ENCODE measurements at places on chromosomes 12 and 14.

GRCh38 chr14:95464514-95464913, 51.9 kb downstream of the SYNE3 start:
- H3K27ac ChIP-seq, result peak overlapping the region; percentile 72
- H3K36me3 ChIP-seq, result peaks cover 43% of the 10 kb centered on the region
- no peaks in the 10 kb centered on the region for H3K27me3 ChIP-seq
- H3K4me3 ChIP-seq, result no peak overlapping the region
- no peak for DNase-seq
- peaks cover 69% of the 10 kb centered on the region for H3K4me1 ChIP-seq

DNA sequence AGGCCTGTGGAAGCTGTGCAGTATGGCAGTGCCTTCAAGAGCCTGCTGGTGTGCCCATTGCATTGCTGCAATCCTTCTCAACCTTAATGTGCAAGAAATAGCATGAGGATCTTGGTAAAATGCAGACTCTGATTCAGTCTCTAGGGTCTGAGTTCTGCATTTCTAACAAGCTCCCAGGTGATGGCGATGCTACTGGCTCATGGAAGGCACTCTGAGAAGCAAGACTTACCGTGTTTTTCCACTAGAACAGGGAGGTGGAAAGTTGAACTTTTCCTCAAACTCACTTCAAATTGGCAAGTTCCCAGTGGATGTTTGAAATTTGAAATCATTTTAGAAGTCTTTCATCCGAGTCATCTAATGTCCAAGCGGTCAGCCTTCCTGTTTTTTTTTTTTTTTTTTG, 55.5 kb downstream of the MYRFL start:
- peaks cover 6% of the 10 kb centered on the region for H3K4me1 ChIP-seq
- H3K36me3 ChIP-seq, result no peaks in the 10 kb centered on the region
- no peak overlapping the region for H3K4me3 ChIP-seq
- DNase-seq, result no peak
- no peak overlapping the region for H3K27ac ChIP-seq
- H3K27me3 ChIP-seq, result peaks cover 17% of the 10 kb centered on the region

GRCh38 chr14:102819176-102819628, 42.0 kb downstream of the TRAF3 start:
- peak; percentile 91 for DNase-seq
- H3K27ac ChIP-seq, result peak overlapping the region; percentile 94
- H3K4me1 ChIP-seq, result peaks cover 87% of the 10 kb centered on the region
- H3K4me3 ChIP-seq, result peak overlapping the region; percentile 61
- peaks cover 49% of the 10 kb centered on the region for H3K36me3 ChIP-seq

GRCh38 chr12:34606749-34607519, 584.6 kb downstream of the ALG10 start:
- H3K4me3 ChIP-seq, result no peak overlapping the region
- no peak overlapping the region for H3K27ac ChIP-seq
- no peaks in the 10 kb centered on the region for H3K4me1 ChIP-seq
- no peaks in the 10 kb centered on the region for H3K27me3 ChIP-seq
- no peaks in the 10 kb centered on the region for H3K36me3 ChIP-seq

DNA sequence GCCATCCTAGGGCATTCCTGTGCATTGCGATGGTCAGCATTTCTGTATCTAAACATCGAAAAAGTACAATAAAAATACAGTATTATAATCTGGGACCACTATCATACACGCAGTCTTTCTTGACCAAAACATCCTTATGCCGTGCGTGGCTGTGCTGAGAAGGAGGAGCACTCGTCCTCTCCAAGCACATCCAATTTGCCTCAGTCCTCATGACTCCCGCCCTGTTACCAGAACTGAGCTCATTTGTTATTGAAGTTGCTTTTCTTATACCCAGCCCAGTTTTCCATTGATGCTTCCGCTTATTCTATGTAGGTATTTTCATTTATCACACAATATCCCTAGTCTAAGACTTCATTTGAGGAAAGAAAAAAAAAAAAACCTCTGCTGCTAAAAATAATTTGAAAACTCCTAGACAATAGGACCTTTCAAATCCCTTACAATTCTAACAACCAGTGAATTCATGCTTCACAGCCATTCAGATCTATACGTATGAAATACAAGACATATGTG, 236.9 kb upstream of the PLEKHG7 start:
- no peaks in the 10 kb centered on the region for H3K36me3 ChIP-seq
- no peak for DNase-seq
- no peak overlapping the region for H3K4me3 ChIP-seq
- H3K27me3 ChIP-seq, result no peaks in the 10 kb centered on the region
- peaks cover 59% of the 10 kb centered on the region for H3K4me1 ChIP-seq

DNA sequence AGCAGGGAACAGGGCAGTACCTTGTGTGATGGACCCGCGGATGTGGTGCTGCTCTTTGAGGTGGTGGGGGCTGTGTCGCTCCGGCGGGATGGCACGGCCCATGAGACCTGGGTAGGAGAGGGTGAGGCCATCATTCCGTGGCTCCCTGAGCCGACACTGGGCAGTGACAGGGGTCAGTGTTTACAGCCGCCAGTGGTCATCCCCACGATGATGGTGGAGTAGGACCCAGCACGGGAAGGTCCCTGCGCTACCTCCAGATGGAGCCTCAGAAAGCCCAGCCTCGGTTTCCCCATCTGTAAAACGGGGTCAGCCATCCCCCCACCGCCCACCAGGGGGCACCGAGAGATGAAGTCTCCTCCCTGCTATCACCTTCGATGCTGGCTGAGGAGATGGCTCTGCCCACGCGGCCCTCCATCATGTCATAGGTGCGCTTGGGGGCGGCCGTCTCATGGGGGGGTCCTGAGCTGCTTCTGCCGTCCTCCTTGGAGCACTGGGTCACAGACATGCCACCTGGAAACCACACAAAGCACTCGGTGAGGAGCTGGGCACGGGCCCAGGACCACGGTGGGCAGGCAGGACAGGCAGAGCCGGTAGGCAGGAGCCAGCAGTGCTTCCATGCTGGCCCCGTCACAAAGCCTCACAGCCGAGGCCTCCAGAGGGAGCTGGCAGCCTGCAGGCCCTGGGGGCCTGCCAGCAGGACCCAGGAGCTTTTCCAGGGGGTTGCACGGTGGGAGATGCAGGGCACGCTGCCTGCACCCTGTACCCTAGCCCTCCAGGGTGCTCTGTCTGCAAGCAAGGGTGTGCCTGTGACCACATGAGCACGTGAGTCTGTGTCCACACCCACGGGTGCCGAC, 53.1 kb downstream of the RFLNA start:
- H3K36me3 ChIP-seq, result peaks cover 26% of the 10 kb centered on the region
- DNase-seq, result peak; percentile 49
- no peaks in the 10 kb centered on the region for H3K27me3 ChIP-seq
- no peak overlapping the region for H3K27ac ChIP-seq
- no peaks in the 10 kb centered on the region for H3K4me1 ChIP-seq

- H3K27me3 ChIP-seq, result no peaks in the 10 kb centered on the region
- H3K36me3 ChIP-seq, result peaks cover 2% of the 10 kb centered on the region
- peak overlapping the region; percentile 42 for H3K27ac ChIP-seq
- DNase-seq, result no peak
Observed at GRCh38 chr14:55401751-55402150, 9.9 kb downstream of the ATG14 start.

- no peak overlapping the region for H3K4me3 ChIP-seq
- peaks cover 21% of the 10 kb centered on the region for H3K4me1 ChIP-seq
- no peaks in the 10 kb centered on the region for H3K36me3 ChIP-seq
- no peak overlapping the region for H3K27ac ChIP-seq
Observed at GRCh38 chr14:106875503-106875902, 1349.1 kb downstream of the TMEM121 start.

GRCh38 chr14:87430214-87430613, 562.8 kb downstream of the GALC start:
- no peaks in the 10 kb centered on the region for H3K36me3 ChIP-seq
- H3K27ac ChIP-seq, result no peak overlapping the region
- no peak for DNase-seq

- no peaks in the 10 kb centered on the region for H3K36me3 ChIP-seq
- DNase-seq, result no peak
- no peak overlapping the region for H3K27ac ChIP-seq
- H3K27me3 ChIP-seq, result no peaks in the 10 kb centered on the region
Observed at GRCh38 chr12:2306735-2307134, 253.9 kb downstream of the CACNA1C start.

DNA sequence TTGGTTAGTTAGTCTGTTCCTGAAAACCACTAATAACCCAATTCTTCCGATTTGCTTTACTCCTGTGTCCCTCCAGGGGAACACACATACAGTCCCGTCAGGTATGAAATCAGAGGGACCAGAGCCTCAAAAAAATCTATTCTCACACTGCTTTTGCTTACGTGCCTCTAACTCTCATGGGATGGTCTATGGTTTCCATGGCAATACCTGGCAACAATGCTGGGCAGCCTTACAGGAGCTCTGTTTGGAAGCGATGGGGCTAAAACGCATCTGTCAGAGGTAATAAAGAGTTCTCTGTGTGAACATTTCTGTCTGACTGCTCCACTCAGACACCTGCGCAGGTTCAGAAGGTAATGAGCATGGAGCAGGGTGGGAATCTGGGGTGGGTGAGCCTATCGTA, 376.2 kb downstream of the GXYLT1 start:
- peaks cover 2% of the 10 kb centered on the region for H3K27me3 ChIP-seq
- no peak overlapping the region for H3K4me3 ChIP-seq
- no peak overlapping the region for H3K27ac ChIP-seq
- H3K4me1 ChIP-seq, result peaks cover 3% of the 10 kb centered on the region

DNA sequence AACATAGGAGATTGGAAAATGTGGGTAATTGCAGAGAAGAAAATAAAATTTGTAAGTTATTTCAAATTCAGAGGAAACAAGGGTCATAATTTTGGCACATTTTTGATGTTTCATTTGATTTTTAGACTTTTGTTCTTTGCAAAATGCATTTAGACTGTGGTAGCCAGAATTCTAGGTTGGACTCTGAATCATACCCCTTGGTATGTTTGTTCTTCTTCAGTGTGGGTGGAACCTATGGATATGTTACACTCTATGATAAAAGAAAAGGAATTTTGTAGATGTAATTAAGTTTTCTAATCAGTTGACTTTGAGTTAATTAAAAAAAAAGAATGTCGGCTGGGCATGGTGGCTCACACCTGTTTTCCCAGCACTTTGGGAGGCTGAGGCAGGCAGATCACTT, 827.0 kb downstream of the AACS start:
- no peaks in the 10 kb centered on the region for H3K4me1 ChIP-seq
- no peaks in the 10 kb centered on the region for H3K36me3 ChIP-seq
- H3K4me3 ChIP-seq, result no peak overlapping the region
- DNase-seq, result no peak
- H3K27me3 ChIP-seq, result peaks cover 2% of the 10 kb centered on the region

Measured in activated CD4-positive, alpha-beta T cell treated with anti-CD3 and anti-CD28 coated beads for 36 hours (primary cell).